ENCODE measurements at places on chromosomes 11 and 22.

GRCh38 chr11:71519546-71519945 lies 7.5 kb upstream of the KRTAP5-7 start:
- no peak for DNase-seq

- DNase-seq = no peak
Measured at GRCh38 chr22:31881865-31882264, 62.5 kb upstream of the YWHAH start.

- no peak for DNase-seq
Measured at GRCh38 chr11:46162700-46163099, 41.4 kb upstream of the PHF21A start.

DNA sequence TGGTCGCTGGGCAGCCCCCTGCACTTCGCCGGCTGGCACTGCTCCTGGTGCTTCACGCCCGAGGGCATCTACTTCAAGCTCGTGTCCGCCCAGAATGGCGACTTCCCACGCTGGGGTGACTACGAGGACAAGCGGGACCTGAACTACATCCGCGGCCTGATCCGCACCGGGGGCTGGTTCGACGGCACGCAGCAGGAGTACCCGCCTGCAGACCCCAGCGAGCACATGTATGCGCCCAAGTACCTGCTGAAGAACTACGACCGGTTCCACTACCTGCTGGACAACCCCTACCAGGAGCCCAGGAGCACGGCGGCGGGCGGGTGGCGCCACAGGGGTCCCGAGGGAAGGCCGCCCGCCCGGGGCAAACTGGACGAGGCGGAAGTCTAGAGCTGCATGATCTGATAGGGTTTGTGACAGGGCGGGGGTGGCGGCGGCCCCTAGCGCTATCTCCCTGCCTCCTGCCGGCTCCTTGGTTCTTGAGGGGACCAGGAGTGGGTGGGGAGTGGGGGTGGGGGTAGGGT lies 13.5 kb upstream of the MIEF1 start:
- DNase-seq = no peak
